ENCODE measurements at places on chromosomes 13 and 19.

GRCh38 chr19:55597501-55597921 is 1.8 kb downstream of the FIZ1 start:
- no peak for DNase-seq

- peak; percentile 70 for DNase-seq
Measured at GRCh38 chr19:56253737-56254136, 18.8 kb upstream of the EDDM13 start.

DNA sequence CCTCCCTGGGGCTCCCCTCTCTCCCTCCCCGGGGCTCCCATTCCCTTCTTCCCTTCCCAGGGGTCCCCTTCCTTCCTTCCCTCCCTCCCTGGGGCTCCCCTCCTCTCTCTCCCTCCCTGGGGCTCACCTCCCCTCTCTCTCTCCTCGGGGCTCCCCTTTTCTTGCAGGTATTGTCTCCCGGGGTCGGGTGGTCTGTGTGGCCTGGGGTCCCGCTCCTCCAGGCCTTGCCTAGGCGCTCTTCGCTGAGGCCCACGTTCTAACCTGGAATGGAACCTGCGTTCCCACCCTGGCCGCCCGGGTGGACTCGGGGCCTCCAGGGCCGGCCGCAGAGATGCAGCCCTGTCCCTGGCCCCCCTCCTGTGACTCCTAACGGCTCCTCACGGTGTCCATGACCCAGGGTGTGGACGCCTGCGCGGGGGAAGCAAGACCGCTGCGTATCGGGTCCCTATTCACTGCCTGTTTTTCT is 940 bp upstream of the DCUN1D2 start:
- DNase-seq, result peak; percentile 38

DNA sequence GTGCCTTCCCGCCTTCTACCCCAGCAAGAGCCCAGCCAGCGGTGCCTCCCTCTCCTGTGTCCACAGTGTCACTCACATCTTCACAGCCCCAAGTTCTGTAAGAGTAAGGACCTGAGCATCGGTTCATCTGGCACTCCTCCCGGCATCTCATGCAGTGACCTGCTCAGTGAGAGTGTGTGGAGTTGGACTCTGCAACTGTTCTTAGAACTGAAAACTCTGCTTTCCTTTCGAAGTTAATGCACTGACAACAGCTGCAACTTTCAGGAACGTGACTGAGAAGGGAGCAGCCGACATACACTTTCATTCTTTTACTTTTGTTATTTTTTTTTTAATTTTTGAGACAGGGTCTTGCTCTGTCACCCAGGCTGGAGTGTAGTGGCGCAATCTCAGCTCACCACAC is 41.2 kb downstream of the CEP89 start:
- DNase-seq, result no peak

Measured in fibroblast of villous mesenchyme (primary cell).